Amygdala (tissue), 56 donors: ENCODE measurements at places on chromosomes 4 and X.
A peak's percentile ranks its signal among the peaks of the same experiment; 100 is the strongest.

- no peak for DNase-seq
Observed at GRCh38 chr4:111773858-111774257, 371.4 kb upstream of the FAM241A start.

GRCh38 chrX:1925053-1925481, 310.2 kb downstream of the ASMT start:
- DNase-seq, result no peak

DNA sequence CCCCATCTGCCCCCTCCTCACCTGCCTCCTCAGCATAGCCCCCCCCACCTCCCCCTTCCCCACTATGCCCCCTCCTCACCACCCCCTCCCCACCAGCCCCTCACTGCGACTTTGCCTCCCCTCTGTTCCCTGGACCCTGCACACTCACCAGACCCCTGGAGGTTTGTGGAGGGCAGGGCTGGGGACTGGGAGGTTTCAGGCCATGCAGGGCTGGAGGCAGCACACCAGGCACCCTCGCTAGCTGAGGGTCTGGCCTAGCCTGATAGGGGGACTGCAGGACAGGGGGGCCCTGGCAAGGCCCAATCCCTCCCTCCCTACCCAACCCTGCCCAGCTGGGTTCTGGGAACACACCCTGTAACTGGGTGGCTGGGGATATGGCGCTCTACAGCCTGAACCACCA, 28.0 kb downstream of the TACC3 start:
- no peak for DNase-seq

DNA sequence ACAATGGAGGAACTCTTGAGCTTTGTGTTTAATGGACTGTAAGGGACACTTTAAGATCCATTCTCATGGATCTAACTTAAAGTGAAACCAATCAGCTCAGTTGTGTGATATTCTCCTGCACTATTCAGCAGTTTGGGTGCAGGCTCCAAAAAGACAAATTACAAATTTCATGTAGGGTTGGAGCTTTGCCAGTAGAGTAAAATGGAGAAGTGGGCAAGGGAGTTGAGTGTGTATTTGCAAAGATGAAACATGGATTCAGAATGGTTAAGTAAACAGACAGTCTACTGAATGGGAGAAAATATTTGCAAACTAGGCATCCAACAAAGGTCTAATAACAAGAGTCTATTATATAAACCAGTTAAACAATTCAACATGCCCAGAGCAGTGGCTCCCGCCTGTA, 21.2 kb upstream of the MID2 start:
- no peak for DNase-seq

DNA sequence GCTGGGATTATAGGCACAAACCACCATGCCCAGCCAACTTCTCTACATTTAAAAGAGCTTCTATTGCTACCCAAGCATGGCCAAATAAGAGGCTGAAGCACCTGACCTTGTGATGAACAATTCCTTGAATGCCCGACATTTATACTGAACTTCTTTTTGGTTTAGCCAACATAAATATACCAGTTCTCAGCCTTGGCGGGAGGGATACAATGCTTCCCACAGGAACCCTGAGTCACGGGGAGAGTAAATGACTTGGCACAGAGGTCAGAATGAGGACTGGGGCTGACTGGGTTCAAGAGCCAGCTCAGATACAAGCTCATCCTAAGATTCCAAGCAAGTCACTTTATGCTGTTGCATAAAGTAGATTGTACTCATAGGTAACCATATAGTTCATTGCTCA, 6.1 kb downstream of the HOPX start:
- no peak for DNase-seq

- DNase-seq, result no peak
Observed at GRCh38 chr4:12928751-12929150, 555.4 kb downstream of the RAB28 start.

DNA sequence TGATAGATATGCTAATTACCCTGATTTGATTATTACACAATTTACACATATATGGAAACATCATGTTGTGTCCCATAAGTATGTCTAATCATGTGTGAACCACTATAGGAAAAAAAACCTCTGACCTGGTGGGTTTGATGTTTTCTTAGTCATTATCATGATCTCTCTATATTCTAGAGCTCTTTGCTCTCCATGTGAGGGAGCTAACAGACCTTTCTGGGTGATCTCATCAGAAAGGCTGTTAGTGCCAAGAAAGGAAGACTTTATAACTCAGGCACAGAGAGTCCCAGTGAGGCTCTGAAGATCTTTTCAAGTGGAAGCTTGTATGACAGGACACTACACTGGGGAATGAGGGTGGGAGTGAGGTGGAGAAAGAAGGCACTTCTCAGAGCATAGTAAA, 527.7 kb upstream of the MAGEB2 start:
- DNase-seq, result no peak

- DNase-seq, result no peak
Observed at GRCh38 chr4:43932448-43932847, 516.2 kb downstream of the KCTD8 start.

GRCh38 chrX:101749436-101749835, 89.8 kb upstream of the ARMCX2 start:
- no peak for DNase-seq

- DNase-seq, result no peak
Observed at GRCh38 chr4:154984148-154984547, 203.1 kb downstream of the RBM46 start.

- DNase-seq, result no peak
Observed at GRCh38 chrX:113297437-113297836, 456.8 kb upstream of the AMOT start.

GRCh38 chr4:31349907-31350306, 629.7 kb downstream of the PCDH7 start:
- DNase-seq, result no peak

DNA sequence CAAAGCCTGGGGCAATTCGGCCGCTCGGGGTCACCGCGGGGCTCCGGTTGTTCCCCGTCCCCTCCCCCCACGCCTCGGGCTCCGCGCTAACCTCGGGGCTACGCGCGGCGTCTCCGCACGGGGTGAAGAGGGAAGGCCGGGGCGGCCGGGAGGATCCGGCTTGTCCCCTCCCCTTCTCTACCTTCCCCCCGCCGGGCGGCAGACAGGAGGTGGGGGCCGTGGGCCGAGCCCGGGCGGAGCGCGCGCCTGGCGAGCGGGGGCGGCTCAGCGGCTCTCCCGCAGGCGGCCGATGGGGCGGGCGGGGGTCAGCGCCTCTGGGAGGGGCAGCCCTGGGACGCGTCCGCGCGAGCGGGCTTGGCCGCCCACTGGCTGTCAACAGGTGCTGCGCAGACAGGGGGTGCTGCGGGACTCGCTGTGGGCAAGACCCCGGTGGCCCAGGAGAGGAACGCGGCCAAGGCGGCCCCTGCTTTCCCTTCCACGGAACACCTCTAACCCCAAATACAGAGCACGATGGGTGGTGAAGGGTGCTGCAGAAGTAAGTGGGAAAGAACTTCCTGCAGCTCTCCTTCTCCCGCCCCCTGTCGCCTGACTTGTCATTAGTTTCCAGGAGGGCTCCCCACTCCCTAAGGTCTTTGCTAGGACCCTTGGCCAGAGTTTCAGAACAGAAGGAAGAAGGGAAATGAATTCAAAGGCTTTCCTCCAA, at the start of gene PDGFC:
PDGFC (minus strand) TSS at position 124 of the 703 bp plus-strand sequence. CDS start 896 bp downstream, outside the sequence.
- peak; percentile 67 for DNase-seq

DNA sequence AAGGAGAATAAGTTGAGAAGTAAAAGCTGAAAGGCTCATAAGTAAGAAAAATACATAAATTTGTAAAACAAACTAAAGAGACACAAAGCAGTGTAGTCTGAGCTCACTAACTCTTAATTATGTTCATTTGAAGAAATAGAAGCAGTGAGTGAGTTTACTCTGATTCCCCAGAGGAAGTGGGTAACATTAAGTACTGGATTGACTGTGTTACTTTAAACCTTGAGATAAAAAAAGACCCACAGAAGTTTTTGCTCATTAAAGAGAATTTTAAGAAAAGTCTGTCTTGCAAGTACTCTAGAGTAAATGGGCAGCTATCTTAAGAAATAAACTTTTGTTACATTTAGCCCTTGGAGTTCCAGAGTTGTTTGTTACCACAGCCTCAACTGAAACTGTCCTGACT, 2466.9 kb downstream of the PCDH7 start:
- no peak for DNase-seq

- no peak for DNase-seq
Observed at GRCh38 chr4:6267573-6267972, 2.1 kb upstream of the WFS1 start.
